NCI-H1436 treated with DMSO at 0.1 percent for 48 hours (cell line): ENCODE measurements at places on chromosomes 3 and 15.

GRCh38 chr15:39299486-39300267 lies 281.2 kb upstream of the THBS1 start:
- no peak for DNase-seq

- DNase-seq: no peak
Measured at GRCh38 chr3:50518436-50518835, 15.0 kb upstream of the CACNA2D2 start.

DNA sequence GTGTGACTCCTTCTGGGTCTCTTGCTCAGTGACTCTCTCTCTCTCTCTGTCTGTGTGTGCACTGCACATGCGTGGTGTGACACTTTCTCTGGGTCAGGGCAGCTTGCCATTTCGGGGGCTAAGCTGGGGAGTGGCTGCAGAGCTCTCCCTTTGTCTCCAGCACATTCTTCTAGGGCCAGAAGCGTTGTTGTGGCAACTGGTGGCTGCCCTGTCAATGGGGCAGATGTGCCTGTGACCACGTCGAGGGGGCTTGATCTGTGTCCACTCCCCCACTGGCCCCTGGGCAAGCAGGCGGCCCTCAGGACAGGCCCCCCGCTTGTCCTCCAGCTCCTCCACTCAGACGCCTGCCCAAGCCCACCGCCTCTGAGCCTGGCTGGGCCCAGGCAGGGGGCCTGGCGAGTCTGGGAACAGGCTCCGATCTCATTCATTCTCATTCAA lies 67.8 kb downstream of the WNT7A start:
- DNase-seq: no peak

DNA sequence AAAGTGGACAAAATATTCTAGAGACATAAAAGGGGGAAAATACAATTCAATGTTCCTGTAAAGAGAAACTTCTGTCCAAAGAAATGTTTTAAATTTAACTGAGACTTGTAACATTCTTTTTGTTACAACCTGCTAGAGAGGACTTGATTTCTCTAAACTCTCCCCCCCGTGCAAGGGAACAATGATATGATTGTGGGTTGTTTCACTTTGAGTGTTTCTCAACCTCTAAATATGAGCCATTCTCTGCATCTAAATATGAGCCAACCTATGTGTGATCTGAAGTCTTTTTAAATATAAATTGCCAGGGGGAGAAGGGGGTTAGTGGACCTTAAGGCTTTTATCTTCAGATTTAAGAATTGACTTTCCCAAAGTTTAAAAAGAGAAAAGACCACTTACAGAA lies 14.6 kb downstream of the ZNF860 start:
- no peak for DNase-seq

- DNase-seq: no peak
Measured at GRCh38 chr15:75223688-75224087, 22.0 kb downstream of the C15orf39 start.

DNA sequence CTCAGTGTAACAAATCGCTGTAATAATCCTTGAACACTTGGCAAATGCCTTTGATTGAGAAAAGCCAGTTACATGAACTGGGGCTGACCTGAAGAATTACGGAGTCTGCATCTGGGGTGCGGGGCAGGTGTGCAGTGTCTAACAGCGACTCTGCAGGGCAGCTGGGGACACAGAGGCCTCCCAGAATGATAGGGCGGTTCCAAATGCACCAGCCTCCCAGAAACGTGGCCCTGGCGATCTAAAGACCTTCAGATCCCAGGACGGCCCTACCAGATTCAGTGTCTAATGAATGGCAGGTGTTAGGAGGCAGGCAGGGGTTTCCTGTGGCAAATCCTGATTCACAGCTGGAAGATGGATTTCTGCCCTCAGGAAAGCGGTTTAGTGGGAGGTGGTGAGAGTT lies 100.5 kb upstream of the RGMA start:
- DNase-seq: no peak

GRCh38 chr15:87420017-87420416 lies 836.5 kb downstream of the NTRK3 start:
- DNase-seq: no peak

DNA sequence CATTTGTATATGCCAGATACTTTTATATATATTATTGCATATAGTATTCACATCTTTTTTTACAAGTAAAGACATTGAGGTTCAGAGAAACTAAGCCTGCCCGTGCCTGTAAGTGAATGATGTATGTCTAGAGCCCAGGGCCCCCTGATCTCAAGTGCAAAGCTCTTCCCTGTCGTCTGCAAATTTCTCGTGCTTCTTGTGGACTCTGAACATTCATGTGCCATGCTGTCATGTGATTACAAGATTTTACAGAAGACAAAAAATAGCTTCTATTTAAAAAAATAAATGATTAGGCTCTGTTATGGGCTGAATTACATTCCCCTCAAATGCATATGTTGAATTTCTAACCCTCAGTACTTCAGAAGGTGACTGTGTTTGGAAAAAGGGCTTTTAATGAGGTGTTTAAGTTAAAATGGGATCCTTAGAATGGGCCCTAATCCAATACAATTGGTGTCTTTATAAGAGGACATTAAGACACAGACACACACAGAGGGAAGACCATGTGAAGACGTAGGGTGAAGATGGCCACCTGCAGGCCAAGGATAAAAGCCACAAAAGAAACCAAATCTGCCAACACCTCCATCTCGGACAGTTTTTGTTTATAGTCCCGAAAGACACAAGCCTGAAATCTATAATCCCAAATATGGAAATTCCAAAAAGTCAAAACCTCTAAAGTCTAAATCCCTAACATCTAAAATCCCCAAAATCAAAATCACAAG lies 3.9 kb upstream of the MASP1 start:
- no peak for DNase-seq

DNA sequence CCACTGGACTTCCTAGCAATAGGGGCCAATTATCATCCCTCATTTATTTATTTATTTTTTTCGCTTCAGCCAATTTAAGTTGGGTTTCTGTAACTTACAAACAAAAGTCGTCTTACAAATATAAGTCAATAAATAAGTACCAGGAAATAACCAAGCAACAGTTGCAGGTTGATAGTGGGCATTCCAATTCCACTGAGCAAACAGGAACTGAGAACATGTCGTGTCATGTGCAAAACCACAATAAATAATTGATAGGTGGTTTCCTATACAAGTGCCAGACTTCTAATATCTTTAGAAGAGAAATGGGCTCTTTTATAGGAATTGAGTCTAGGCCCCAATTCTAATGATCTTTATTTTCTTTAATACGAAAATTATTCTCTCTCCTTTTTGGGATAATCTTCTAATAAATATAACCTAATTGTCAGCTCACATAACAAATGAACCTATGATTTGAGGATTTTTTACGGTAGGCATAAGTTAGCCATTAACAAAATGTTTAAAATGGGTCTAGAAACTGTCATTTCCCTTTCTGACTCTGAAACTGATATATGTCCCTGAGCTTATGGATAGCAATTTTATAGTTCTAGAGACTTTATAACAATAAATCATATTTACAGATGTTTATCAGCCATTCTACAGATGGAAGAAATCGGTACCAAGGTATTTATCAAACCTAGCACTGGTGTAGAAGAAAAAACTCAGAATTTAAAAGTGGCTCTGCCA lies 571.8 kb downstream of the FOXP1 start:
- DNase-seq: no peak

GRCh38 chr15:29860872-29861271 lies 38.6 kb upstream of the TJP1 start:
- no peak for DNase-seq

DNA sequence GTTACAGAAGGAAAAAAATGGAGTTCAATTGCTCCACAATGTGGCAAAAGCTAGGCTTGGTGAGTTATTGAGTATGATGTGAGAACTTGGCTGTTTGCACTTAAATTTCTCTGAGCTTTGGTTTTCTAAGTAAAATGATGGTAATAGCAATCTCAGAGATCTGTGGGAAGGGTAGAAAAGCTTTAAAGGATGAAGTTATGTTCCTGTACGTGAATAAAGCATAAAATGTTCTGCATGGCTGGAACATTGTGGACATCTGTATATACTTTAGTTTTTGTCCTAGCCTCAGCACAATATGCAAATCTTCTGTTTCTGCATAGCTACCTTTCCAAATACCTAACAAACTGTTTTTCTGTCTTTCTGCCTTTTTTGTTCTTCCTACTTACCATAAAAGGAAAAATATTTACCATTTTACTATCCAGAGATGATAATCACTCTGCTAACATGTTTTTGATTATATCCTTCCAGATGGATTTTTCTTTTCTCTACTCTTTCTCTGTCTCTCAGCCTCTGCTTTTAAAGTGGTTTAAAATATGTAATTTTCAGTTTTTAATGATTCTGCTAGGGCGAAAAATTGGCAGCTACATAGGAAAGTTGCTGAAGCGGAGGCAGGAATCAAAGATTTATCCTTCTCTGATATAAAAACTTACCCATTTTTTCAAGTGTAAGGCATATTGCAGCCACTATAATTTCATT lies 188.1 kb downstream of the FNDC3B start:
- DNase-seq: no peak

DNA sequence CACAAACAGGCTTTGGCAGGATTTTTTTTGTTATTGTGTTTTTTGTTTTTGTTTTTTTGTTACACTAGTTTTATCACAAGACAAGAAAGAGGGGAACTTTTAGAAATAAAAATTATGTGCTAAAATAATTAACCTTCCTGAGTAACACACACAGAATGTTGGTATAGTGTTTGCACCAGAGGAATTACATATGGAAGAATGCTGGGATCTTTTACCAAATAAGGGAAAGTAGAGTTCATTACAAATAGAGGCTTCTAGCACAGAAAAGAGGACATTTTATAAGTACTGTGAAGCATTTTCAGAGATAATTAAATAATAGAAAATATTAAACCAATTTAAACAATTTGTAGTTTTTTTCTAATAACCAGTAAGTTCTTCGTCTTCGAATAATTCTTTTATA lies 116.0 kb downstream of the IGF1R start:
- DNase-seq: no peak

DNA sequence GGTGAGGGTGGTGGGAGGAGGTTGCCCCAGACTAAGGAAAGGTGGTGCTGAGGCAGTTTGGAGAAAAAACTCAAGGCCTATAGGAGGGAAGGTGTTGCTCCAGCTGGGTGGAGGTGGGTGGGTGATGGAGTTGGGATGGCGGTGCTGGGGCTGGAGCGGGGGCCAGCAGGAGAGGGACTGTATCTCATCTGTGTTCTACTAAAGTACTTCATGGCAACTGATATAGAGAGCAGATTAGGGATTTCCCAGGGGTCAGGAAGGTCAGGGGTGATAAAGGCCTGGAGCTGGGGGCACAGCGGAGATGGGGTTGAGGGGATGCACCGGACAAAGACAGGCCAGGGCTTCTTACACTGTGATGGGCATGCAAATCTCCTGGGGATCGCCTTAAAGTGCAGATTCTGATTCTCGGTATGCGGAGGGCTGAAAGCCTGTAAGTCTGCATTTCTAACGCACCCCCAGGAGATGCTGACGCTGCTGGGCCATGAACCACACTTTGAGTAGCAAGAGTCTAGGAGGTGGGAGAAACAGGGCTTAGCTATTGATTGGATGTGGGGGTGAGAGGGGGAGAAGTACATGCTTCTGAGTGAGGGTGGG lies 4.2 kb downstream of the KLHL40 start:
- no peak for DNase-seq

DNA sequence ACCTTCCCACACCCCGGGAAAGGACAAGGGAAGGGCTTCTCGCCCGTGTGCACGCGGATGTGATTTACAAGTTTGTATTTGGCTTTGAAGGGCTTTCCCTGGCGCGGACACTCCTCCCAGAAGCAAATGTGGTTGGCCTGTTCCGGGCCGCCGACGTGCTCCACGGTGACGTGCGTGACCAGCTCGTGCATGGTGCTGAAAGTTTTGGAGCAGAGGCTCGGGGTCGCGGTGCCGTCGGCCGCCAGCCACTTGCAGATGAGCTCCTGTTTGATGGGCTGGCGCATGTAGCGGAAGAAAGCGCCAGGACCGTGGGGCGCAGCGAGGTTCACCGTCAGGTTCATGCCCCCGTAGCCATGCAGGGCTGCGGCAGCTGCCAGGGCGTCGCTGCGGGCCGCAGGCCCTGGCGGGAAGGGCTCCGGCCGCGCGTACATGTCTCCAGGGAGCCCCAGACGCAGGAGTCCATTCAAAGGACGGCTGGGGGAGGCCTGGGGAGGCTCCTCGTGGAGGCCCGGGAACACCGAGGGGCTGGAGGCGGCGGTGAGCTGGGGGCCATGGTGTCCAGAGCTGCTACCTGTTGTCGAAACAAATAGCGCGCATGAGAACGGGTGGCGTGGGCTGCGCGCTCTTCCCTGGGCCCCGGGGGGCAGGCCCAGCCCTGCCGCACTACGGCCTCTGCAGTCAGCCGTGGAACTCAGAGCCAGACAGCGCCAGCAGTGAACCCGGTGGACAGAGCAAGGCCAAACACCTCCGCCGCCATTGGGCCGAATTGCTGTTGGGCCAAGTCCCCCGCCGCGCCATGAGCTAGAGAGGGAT lies 10.2 kb downstream of the ZIC4 start:
- no peak for DNase-seq

GRCh38 chr3:74124782-74125181 lies 489.7 kb downstream of the CNTN3 start:
- DNase-seq: no peak

DNA sequence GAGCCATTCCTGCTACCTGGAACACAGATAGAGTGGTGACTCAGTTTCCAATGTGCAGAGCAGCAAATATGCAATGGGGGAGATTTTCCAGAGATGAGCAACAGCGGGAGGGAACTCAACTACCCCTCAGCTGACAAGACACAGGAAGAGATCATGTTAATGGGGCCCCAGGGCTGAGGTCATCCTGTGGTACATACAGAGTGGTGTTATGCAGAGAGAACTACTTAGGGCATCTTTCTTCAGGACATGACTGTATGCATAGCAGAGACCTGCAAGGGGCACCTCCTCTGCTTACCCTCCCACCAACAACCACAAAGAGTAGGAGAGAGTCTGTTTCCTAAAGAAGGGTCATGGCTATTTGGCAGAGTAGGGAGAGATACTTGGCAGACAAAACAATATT lies 6.8 kb upstream of the TBC1D5 start:
- DNase-seq: no peak

DNA sequence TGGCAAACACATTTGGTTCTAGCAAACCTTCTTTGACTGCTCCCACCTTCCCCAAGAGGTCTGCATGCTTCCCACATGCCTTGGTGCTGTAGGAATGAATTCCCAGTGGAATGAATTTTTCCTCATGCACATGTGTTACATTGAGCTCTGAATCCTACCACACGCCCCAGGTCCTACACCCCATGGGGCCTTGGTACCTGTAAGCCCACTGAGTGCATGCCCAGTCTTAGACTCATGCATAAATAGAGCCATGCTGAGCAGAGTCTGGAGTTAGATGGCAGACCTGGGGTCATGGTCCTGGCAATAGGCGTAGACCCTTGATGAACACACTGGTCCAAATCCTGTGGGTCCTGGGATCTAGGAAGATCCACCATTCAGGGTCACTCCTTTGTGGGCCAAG lies 81.8 kb downstream of the EPHB1 start:
- DNase-seq: no peak

DNA sequence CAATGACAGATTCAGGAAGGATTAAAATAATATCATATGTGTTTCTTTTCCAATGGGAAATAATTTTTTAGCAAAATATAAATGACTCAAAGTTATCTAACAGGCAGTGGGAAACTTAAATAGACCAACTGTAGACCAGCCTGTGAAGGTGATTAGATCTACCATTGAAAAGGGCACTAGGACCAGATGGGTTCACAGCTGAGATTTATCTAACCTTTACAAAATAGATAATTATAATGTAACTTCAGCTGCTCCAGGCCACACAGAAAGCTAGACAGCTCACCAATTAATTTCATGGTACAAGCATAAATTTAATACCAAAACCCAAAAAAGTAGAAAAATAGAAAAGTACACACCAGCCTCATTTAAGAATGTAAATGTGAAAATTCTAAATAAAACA lies 240.4 kb upstream of the MRPL3 start:
- DNase-seq: no peak
